CD4-positive, alpha-beta T cell treated with Interleukin-15 for 4 hours (primary cell): ENCODE measurements at places on chromosomes 16 and 17.
A peak's percentile ranks its signal among the peaks of the same experiment; 100 is the strongest.

- DNase-seq, result no peak
These were observed 1.1 kb downstream of the LRRC36 start for GRCh38 chr16:67327743-67328142.

- DNase-seq, result no peak
These were observed 503.4 kb upstream of the CDH8 start for GRCh38 chr16:62539657-62540056.

DNA sequence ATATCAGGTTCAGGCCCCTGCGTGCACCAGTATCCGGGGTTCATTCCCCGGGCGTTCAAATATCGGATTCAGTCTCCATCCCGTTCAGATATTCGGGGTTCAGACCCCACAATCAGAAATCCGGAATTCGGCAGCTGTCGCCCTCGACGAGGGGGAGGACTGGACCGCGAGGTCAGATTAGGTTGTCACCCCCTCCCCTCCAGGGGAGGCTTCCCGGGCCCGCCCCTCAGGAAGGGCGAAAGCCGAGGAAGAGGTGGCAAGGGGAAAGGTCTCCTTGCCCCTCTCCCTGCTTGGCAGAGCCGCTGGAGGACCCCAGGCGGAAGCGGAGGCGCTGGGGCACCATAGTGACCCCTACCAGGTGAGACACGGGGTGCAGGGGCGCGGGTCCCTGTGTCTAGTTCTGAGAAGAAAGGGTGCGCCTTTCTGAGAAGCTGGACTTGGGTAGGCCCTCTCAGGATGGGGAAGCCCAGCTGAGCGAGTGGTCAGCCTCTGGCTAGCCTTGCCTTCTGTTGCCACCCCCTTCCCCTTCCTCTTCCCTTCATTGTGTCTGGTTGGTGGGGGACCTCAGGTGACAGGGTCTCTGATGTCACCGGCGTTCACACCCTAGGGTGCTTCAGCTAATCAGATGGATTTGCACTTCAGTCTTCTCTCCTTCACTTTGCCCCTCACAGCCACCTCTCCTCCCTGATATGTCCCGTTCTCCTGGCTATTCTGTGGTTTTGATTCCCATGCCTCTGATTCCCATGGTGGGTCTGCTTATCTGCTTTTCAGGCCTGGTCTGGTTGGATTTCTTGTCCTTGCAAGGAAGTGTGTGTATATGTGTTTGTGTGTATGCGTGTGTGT, 844 bp downstream of the TAOK2 start:
- peak; percentile 11 for DNase-seq

- DNase-seq, result no peak
These were observed 23.8 kb downstream of the AKAP1 start for GRCh38 chr17:57108671-57109392.

DNA sequence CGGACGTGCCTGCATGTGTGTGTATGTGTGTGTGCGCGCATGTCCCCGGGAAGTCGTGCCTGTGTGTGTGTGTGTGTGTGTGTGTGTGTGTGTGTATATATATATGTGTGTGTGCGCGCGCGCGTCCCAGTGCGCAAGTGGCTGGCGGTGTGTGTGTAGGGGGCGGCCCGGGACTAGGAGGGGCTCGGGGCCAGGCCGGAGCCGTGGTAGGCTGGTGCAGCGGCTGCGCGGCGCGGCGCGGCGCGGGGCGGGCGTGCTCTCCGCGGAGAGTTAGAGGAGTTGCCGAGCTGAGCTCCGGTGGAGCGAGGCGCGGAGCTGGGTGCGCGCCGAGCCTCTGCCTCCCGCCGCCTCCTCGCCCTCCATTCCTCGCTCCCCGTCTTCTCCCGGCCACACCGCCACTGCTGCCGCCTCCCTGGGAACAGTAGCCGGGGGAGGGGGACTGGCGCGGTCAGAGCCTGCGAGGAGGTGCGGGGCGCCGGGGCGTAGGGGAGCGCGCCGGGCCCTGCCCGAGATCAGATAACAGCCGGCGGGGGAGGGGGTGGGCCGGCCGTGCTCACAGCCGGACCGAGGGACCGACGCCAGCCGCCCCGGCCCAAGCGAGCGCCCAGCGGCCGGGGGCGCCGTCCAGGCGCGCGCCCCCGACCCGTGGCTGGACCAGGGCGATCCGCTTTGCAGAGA, at the start of gene KCNJ12:
Gene KCNJ12 (plus strand): TSS at position 277 of the 678 bp plus-strand sequence. CDS start 38,986 bp downstream, outside the sequence.
- no peak for DNase-seq

GRCh38 chr17:83170571-83171260, 91.3 kb downstream of the METRNL start:
- no peak for DNase-seq

DNA sequence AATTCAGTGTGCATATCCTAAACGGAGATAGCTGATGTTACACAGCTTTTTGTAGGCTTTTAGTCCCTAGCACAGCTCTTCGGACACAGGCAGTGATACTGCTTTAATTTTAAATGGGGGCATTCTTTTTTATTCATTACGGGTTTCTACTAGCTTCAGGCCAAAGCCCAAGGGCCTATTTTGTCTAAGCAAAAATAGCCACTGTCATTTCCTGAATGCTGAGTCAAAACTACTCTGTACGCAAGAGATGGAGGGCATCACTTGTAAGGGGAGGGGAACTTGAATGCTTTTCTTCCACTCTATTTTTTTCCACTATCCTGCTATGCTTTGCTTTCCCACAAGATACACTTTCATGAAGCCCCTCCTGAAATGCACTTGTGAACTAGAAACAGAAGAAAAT, 360.7 kb downstream of the PMP22 start:
- DNase-seq, result no peak

- DNase-seq, result peak; percentile 75
These were observed 13.1 kb upstream of the SREBF1 start for GRCh38 chr17:17849845-17850373.
